ENCODE measurements at places on chromosomes 1 and 21. TPM values are rescaled to one million over a fixed set of nuclear protein-coding genes. Genes with fewer than 3 reads are reported as not detected.
A peak's percentile ranks its signal among the peaks of the same experiment; 100 is the strongest.

Gene DRAXIN
- total RNA-seq, result not detected

GRCh38 chr1:67256291-67257172 is 51.1 kb upstream of the IL12RB2 start:
- DNase-seq, result no peak

DNA sequence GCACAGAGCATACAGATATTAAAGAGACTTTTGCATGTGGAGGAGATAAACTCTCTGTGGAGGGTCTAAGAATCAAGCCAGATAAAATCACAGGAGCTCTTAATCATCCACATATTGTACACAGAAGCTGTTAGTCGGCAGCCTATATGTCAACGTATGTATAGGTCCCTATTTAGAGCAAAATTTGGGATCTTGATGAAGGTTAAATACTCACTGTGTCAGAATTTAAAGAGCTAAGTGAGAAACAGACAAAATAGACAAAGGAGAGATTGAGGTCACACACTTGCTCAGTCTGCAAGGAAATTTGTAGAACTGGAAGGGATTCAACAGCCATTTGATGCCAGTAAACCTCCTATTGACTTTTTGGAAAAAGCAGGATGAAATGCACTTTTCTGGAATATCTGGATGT is 4.1 kb upstream of the IRF2BP2 start:
- no peak for DNase-seq

GRCh38 chr1:157140063-157140588 is 1.9 kb upstream of the ETV3 start:
- DNase-seq, result no peak

Gene ADAMTS4
- 16.8 TPM for total RNA-seq

Gene AADACL4
- total RNA-seq, result not detected

- no peak for DNase-seq
Measured at GRCh38 chr1:219427403-219427802, 185.5 kb downstream of the ZC3H11B start.

DNA sequence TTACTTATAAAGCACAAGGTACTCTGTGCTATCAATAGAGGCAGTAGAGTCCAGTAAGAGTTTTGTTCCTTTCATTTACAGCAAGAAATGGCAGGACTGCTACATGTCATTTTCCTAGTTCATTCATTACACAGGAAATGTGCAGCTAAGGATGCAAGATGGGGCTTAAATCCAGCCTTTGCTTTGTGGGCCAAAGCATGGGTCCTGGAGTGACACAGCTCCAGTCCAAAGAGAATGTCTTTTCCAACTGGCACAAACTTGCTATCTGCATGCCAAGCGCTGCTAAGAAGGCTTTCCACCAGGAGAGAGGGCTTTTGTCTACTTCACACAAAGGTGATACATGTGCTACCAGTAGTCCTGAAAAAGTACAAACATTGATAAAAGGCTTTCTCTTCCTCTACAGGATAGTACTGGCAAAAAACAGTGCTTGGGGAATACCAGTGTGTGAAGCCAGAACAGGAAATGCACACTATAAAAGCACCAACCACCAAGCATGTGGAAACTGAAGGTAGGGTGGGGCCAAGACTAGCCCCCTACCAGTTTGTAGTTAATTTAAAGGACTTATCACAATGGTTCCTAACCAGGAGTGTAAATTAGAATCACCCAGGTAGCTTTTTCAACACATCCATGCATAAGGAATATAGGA is 68.7 kb downstream of the ARID4B start:
- DNase-seq, result no peak

Gene SELENBP1
- 113 TPM for total RNA-seq

- DNase-seq, result no peak
Measured at GRCh38 chr1:44747878-44748277, 8.2 kb downstream of the KIF2C start.

GRCh38 chr1:16117936-16118335 is 37.9 kb downstream of the EPHA2 start:
- DNase-seq, result no peak

GRCh38 chr1:41432481-41433280 is 51.8 kb downstream of the EDN2 start:
- peak; percentile 93 for DNase-seq

GRCh38 chr21:28337315-28337714 is 655.4 kb downstream of the LTN1 start:
- DNase-seq, result no peak

Gene ABCB10
- 28.7 TPM for total RNA-seq

DNA sequence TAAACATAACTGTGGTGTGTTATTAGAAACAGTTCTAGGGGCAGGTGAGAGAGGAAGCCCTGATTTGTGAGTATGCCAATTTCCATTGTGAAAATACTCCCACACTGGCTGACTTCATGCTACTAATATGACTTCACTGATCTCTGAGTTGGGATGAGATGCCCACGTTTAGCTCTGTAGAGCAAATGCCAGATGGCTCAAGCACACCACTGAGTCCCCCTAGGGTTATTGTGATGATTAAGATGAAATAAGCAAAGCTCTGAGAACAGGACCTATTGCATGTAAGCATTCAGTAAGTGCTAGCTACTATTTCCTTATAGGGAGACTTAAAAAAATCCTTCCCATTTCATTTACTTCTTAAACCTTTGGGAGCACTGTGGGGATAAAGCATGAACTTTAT is 117.6 kb downstream of the CENPF start:
- DNase-seq, result no peak

Gene CHIA
- total RNA-seq, result not detected

DNA sequence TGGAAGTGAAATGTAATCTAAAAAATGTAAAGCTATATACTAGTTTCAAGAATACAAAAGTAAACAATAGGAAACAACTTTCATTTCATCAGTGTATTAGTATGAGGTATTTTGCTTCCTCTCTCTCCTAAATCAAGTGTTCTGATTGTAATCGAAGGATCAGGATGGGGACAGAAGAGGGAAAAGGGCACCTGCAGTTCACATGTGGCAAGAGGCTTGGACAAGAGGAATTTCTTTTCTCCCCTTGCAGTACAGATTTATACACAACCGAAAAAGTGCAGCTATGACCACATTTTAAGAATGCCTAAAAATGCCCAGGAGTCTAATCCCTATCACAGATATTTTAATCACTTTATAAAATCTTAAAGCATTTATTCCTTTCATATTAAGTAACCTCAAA is 63.7 kb downstream of the NRIP1 start:
- DNase-seq, result no peak

DNA sequence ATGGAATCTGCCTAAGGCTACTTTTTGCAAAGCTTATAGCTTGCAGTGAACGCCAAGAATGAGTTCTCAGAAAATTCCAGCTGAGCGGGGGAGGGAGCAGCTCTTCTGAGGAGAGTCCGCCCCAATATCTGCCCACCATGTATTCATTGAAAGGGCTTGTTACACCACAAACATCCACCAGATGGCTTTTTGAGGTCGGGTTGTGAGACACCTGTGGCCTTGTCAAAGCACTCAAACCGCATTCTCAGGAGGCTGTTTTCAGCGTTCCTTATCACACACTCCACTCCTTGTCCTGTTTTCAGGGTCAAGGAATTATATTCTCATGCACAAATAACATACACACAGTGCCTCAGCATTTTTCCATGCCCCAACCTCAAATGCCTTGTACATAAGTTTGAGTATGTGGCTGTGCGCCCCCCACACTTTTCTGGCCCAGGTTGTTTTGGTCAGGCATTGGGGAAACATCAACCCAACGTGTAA is 3.9 kb upstream of the C4BPB start:
- DNase-seq, result no peak

Gene DPM3
- 56.6 TPM for total RNA-seq

Gene HIVEP3
- total RNA-seq, result 2.1 TPM

GRCh38 chr1:39407510-39407895 is 83.9 kb upstream of the BMP8A start:
- DNase-seq, result no peak

GRCh38 chr1:9845914-9846313 is 22.1 kb upstream of the CLSTN1 start:
- no peak for DNase-seq

Gene NUP210L
- not detected for total RNA-seq

DNA sequence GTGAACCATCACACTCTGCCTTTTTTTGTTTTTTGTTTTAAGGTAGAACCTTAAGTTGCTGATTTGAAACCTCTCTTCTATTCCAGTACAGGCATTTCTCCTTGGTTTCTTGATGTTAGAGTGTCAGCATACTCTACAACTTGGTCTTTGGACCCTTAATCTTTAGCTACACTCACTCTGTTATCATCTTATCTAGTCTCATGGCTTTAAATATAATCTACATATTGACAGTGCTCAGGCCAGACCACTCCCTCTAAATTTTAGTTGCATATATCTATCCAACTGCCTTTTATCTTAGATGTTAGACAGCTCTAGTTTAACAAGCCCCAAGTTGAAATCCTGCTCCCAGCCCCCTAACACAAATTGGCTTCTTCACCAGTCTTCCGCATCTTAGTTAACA is 22.1 kb downstream of the NME7 start:
- no peak for DNase-seq

- no peak for DNase-seq
Measured at GRCh38 chr1:24636661-24637357, 6.3 kb upstream of the SRRM1 start.

GRCh38 chr21:31338908-31339368 is 5.1 kb downstream of the TIAM1 start:
- DNase-seq, result no peak

Gene KRTAP12-2
- not detected for total RNA-seq

Gene TUT4
- 58.6 TPM for total RNA-seq

- DNase-seq, result no peak
Measured at GRCh38 chr1:226610671-226611070, 62.1 kb downstream of the STUM start.

Gene CLCA4
- total RNA-seq, result 1.4 TPM

Gene SPATA21
- total RNA-seq, result not detected

- no peak for DNase-seq
Measured at GRCh38 chr1:86582161-86582560, 35.3 kb downstream of the CLCA4 start.

GRCh38 chr1:223030871-223031400 is 112.1 kb downstream of the TLR5 start:
- DNase-seq, result no peak

DNA sequence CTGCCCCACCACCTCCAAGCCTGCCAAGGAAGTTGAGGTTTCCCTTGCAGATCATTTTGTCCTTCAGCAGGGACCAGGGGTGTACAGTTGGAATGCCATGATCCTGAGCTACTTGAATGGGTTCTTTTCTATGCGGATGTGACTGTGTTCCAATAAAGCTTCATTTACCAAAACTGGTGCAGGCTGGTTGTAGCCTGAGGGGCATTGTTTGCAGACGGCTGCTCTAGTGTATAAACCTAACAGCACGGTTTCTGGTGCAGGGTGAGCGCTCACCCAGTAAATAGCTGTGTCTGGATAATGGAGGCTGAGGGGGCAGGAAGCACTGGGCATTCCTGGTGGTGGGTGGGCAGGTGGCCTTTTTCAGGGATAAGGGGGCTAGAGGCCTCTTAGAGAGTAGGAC is 72.7 kb upstream of the ACTL8 start:
- DNase-seq, result no peak

All from esophagus muscularis mucosa (tissue), 4 donors.